ENCODE measurements at places on chromosomes 12 and 14. TPM values are rescaled to one million over a fixed set of nuclear protein-coding genes. Genes with fewer than 3 reads are reported as not detected.

CCNB1IP1 gene
- 49.2 TPM for total RNA-seq

GRCh38 chr12:124496584-124496983, 70.8 kb downstream of the NCOR2 start:
- DNase-seq = no peak

DNA sequence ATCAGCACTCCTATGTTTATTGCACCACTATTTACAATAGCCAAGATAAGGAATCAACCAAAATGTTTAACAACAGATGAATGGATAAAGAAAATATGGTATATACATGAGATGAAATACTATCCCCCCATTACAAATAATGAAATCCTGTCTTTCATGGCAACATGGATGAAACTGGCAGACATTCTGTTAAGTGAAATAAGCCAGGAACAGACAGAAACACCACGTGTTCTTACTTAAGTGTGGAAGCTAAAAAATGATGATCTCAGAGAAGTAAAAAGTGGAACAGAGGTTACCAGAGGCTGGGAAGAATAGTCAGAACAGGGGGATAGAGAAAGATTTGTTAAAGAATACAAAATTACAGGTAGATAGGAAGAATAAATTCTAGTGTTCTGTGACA, 113.7 kb upstream of the MDM1 start:
- no peak for DNase-seq

DNA sequence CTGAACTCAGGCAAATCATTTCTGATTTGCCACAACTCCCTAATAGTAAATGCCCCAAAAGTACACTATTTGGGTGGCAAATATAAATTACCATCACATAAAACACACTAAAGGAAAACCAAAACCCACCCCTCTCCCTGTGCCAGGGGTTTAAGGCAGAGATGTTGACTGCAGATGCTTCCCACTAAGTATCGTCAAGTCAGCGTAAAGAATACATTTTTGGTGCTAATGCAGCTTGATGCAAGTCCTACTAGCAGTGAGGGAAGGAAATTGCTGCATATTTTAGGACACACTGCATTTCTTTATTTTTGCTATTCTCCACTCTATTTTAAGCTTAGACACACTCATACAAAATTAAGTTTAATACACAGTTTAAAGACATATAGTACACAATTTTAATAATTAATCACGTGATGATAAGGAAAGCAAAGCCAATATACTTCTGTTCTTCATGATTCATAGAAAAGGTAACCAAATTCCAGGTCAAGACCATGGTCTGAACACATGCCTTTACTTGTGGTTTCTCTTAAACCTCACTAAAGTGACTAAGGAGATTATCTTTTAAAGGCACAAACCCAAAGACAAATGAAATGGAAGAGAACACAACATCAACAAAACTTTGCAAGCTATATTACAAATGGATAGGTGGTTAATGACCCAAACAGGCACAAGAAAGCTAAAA, 162.2 kb downstream of the STXBP6 start:
- no peak for DNase-seq

GRCh38 chr12:64603183-64603841, 7.0 kb upstream of the RASSF3 start:
- no peak for DNase-seq
